ENCODE measurements at places on chromosomes 2 and 18. TPM values are rescaled to one million over a fixed set of nuclear protein-coding genes. Genes with fewer than 3 reads are reported as not detected.

GRCh38 chr2:186181625-186182024, 304.4 kb upstream of the ZC3H15 start:
- DNase-seq: no peak

The PRSS56 gene
- not detected for total RNA-seq

DNA sequence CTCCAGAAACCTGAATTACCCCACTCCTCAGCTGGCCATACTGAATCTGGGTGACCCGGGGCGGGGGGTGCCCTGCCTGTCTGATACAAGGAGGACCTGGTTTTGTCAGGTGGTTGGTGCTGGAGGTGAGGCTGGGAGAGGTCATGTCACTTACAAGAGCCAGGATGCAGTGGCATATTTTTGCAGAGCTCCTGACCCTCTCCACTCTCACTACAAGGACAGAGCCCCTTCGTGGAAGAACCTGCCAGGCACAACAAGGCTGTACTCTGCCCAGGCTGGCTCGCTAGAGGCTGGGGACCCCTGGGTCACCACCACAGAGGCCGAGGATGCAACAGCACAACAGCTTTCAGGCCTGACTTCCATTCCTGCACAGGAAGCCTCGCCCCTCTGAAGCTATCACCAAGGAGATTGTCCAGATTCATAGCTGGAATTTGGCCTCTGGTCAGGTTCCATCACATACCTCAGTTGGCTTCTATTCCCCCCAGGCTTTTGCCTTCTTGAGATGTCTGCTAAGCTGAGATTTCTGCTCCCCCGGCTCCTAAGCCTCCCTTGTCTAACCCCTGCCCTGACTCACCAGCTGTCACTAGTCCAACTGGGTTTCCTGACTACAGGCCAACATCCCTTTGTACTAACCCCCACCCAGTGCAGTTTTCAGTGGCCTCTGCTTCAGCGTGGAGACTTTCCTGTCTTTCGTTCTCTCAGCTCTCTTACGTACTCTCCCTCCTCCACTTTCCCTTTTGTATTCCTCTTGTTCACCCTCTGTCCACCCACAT, 132.5 kb upstream of the EPAS1 start:
- peak; percentile 99 for DNase-seq

- DNase-seq: no peak
These were observed 75.7 kb upstream of the THUMPD2 start for GRCh38 chr2:39854771-39855170.

The CDH7 gene
- total RNA-seq: not detected

DNA sequence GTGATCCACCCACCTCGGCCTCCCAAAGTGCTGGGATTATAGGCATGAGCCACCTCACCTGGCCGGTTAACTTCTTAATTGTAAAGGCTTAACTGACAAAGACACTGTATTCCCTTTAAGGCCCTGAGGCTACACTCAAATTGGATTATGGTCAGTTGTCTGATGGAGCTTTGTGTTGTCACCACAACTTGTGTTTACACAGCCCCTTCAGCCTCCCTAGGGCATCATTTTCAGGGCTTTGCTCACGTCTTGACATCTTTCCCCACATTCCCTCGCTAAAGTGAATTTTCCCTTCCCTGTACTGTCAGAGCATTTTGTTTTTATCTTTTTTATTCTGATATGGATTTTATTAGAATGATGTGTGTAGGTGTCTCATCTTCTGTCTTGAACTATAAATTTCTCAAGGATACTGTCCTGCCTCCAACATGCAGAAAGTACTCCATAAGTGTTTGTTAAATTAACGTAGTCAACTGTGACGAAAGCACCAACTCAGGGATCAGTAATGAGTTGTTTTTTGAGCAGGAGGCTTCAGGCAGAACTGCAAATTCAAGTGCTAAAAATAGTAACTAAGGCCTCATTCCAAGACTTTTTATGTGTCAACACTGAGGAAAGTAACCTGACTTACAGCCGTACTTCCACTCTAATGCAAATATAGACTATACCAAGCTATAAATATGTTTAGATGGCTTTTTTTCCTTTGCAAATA, 77.1 kb upstream of the NARS1 start:
- DNase-seq: peak; percentile 77

DNA sequence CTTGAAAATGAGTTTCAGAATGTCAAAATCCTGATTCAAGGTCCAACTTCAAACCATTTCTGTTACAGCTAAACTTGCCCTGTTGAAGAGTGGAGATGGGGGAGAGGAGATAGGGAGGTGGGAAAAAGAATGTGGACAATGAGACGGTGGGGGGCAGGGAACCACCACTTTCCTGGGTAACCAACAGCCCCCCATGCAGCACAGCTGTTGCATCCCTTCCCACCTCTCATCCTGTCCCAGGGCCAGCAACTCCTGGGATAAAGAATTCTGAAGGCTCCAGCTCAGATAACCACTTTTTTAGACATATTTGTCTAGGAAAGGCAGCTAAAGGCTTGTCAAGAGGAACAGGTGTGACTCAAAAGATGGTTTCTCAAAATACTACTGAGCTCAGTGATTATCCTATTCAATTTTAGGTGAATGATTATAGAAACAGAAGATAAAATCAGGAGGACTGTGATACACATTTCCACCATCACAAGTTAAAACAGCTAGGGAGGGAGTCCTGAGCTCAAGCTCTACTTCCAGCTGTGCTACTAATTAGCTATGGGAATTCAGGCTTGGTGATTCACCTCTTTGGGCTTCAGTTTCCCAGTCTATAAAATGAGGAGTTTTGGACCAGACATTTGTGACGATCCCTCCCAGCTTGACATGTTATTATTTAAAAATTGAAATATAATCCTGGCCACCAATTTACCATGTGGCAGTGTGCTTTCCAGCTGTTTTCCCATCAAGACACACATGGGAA, 36.3 kb downstream of the HDHD2 start:
- DNase-seq: peak; percentile 8

GRCh38 chr2:222709191-222709891, 37.9 kb downstream of the MOGAT1 start:
- peak; percentile 94 for DNase-seq

The GALNT3 gene
- total RNA-seq: 0.59 TPM

The UGT1A5 gene
- not detected for total RNA-seq

GRCh38 chr2:42933824-42934254, 141.5 kb upstream of the HAAO start:
- DNase-seq: peak; percentile 83

GRCh38 chr18:45916302-45916701, 50.8 kb downstream of the EPG5 start:
- no peak for DNase-seq

The DCAF17 gene
- total RNA-seq: 10.7 TPM

DNA sequence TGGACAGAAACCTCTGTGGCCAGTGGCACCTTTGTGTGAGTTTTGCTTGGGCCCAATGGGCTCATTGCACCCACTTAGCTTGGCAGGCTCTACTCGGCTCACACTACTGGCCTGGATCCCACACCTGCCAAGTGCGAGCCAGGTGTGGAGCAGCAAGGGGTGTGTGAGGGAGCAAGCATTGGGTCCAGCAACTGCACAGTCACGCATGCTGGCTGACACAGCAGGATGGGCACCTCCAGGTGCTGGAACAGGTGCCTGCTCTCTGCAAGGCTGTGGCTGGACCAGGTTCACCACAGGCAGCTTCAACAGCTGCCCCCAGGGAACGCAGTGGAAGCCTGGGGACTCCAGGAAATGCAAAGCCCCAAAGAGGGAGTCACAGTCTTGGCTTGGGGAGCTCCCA, 94.2 kb downstream of the DOK6 start:
- DNase-seq: no peak

DNA sequence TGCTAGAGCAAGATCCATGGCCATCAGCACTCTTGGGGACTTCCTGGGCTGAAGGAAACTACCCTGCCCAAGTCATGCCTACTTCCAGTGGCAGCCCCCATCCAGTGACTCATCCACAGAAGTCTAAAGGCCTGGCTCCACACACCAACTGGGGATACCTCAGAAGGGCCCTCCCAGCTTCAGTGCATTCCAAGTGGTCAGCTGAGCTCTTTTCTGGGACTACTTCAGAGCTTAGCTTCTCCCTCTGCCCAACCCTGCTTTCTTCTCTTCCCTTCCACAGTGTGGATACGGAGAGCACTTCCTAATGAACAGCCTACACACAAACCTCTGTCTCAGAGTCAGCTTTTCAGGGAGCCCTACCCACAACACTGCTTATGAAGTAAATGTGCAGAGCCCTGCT, 66.5 kb downstream of the CLHC1 start:
- DNase-seq: peak; percentile 82

The ZAP70 gene
- not detected for total RNA-seq

DNA sequence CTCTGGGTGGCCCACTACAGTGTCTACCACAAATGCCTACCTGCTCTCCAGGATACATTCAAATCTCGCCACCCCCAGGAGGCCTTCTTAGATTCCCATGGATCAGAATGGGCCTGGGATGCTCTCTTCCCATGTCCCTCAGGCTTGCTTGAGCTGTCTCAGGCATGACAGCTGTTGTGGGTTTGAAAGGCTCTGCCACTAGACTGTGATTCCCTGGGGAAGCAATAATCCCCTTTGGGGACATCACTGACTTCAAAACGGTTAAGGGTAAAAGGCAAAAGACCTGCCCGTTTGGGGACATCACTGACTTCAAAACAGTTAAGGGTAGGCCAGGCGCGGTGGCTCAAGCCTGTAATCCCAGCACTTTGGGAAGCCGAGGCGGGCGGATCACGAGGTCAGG, 35.8 kb upstream of the ZNF516 start:
- no peak for DNase-seq

The ARHGAP25 gene
- 0.52 TPM for total RNA-seq

DNA sequence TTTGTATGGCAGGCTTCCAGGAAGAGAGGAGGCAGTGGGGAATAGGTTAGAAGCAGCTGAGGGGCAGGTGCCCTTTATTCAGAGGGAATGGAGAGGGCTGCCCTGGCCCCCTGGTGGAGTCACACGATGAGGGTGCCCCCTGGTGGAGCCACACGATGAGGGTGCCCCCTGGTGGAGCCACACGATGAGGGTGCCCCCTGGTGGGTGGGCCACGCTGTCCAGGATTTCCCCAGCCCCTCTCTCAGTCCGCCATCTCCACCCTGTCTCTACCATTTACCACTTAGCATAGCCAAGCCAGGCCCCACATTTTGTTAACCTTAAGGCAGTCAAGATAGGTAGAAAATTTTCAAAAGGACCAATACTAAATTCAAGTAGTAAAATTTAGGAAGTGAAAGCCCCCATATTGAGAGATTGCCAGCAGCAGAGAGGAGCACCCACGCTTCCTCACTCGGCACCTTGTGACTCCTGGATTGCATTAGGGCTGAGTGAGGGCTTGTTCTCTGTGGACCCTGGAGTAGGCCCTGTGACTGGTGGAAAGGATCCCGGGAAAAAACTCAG, 10.4 kb upstream of the FAM228A start:
- DNase-seq: no peak

GRCh38 chr2:72953976-72954375, 36.7 kb downstream of the EMX1 start:
- no peak for DNase-seq

The DQX1 gene
- total RNA-seq: not detected

GRCh38 chr2:38264396-38265221, 112.5 kb downstream of the ATL2 start:
- peak; percentile 49 for DNase-seq

DNA sequence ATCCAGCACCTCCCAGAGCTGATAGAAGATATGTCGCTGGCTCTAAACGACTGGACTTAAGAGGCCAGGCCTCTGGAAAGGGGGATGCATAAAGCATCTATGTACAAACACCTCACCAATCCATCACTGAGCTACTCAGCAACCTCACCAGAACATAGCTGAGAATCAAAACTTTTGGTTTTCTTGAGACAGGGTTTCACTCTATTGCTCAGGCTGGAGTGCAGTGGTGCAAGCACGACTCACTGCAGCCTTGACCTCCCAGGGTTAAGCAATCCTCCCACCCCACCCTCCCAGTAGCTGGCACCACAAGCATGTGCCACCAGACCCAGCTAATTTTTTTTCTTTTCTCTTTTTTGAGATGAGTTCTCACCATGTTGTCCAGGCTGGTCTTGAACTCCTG, 62.9 kb upstream of the MSH6 start:
- no peak for DNase-seq

The TMEFF2 gene
- 0.12 TPM for total RNA-seq

- DNase-seq: no peak
These were observed 123.7 kb upstream of the MSTN start for GRCh38 chr2:190186238-190186637.

GRCh38 chr2:134217351-134217750, 36.5 kb upstream of the MGAT5 start:
- no peak for DNase-seq

GRCh38 chr18:73594749-73595148, 552.9 kb downstream of the FBXO15 start:
- peak; percentile 56 for DNase-seq

The PPP3R1 gene
- 25.8 TPM for total RNA-seq

- no peak for DNase-seq
These were observed 83.8 kb downstream of the MAP4K4 start for GRCh38 chr2:101781326-101781725.

The FAM228A gene
- not detected for total RNA-seq

DNA sequence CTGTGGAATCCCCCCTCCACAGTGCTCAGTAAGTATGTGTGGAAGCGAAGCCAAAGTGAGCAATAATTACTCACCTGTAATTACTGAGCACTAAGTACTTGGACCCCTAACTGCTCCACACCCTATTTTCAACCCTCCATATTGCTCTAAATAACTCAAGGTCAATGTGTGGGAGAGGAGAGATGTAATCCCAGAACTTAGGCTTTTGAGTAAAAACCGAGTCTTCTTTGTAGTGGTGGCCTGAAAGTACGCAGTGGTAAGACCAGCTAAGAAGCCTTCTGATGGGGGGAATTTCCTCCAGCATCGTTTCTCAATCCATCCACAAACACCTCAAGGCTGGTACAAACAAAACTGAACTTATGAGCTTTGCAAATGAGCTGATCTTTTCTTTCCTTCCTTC, 551.6 kb downstream of the ZEB2 start:
- no peak for DNase-seq

DNA sequence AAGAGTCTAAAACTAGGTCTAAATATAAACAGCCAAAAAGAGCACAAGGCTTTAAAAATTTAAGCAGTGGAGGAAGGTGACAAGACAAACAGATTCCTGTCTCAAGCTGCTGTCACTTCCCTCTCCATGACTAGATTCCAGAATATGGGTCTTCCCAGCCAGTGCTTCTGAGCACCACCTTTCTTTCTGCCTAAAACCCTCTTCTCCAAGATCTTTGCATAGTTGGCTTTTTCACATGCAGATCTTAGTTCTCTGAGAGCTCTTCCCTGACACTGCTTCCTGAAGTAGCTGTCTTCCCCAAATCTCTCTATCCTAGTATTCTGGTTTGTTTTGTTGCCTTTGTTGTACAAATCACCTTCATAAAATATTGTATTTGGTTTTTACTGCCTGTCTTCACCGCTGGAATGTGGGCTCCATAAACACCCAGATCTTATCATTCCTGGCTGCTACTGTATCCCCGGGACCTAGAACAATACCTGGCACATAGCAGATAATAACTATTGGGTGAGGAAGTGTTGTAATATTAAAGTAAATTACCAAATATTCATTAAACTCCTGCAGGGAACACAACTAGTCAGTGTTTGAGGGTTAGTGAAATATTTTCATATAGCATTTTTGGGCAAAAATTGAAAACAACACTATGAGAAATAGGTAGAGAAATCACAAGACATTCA, 150.2 kb downstream of the CCDC85A start:
- peak; percentile 65 for DNase-seq
